ENCODE measurements at places on chromosomes 1 and 21.

- no peak for DNase-seq
These were observed 97.2 kb downstream of the WDR64 start for GRCh38 chr1:241749041-241749944.

DNA sequence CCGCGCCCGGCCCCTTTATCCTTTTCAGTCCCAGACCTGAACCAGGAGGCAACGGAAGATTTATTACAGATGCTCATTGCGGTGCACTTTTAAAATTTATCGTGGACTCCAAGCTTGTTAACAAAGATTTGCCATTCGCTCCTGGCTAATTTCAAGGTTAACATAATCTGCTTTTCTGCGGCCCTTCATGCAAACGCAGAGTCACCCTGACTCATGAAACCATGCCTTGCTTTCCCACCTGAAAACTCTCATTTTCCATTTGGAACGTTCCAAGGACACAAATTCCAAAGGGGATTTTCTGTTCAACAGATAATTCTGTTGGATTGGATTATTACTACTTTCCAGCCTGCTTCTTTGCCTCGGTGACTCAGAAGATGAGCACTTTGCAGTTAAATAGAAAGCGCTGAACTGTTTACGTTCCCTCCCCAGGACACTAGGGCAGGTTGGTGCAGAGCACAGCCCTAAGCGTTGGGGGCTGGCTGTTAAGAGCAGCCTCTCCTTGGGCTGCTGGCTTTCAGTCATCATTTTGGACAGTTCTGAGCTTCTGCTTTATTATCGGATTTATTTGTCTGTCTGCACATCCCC, 51.1 kb downstream of the CD247 start:
- no peak for DNase-seq

- no peak for DNase-seq
These were observed 105.0 kb downstream of the KIAA0319L start for GRCh38 chr1:35452106-35452774.

DNA sequence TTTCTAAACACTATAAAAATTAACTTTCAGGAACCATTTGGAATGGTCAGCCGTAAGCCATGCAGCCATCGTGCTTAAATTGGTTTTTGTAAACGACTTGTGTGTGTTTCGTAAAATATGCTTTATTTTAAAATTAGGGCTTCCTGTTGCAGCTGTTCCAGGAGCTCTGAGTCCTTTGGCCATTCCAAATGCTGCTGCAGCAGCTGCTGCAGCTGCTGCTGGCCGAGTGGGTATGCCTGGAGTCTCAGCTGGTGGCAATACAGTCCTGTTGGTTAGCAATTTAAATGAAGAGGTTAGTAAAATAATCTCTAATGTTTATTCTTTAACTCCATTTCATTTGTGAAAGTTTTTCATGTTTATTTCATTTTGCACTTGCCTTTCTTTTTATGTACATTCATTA, 83.1 kb downstream of the PTBP2 start:
- DNase-seq: no peak

- DNase-seq: no peak
These were observed 16.0 kb downstream of the YARS1 start for GRCh38 chr1:32801096-32801715.

DNA sequence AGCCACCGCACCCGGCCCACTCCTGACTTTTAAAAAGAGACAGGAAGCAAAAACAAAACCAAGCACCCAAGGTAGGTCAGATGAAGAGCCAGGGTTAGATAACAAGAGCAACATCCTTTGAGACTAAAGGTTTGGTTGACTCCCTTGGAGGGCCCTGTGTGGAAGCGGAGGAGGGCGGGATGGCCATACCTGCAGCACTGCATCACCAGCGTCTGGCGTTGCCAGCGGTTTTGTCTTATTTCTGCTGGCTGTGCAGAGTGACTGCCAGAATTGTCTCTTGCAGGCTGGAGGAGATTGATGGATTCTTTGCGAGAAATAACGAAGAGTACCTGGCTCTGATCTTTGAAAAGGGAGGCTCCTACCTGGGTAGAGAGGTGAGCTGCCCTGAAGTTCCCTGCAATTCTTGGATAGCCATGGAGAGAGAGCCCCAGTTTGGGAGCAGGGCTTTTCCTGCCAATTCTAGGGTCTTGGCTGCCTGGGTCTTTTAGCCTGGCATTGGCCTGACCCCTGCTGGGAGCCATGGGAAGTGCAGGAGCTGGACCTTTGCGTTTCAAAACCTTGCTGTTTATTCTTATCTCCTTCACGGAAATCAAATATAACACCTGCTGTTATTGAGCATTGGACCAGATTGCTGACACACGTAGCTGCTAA, 24.0 kb downstream of the QSOX1 start:
- peak; percentile 37 for DNase-seq

DNA sequence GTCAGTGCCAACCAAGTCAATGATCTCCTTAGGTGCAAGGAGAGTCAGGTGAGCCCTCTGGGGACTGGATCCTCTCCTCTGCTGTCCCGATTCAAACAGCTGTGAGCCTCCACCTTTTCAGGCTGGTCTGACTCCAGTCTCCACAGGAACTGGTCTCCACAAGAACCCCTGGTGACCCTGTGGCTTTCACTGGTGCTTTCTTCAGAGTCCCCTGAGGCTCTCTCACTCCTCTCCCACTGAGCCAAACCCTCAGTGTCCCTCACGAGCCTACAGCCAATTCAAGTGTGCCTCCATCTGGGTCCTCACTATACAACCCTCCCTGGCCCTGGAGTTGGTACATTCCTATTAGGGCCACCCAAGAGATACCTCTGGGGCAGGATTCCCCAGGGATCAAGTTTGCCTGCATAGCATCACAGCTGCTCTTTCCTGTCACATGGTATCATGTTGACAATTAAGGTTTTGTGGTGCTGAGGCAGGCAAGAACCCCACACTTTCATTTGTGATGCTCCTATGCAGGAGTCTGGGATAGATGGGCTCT, 5.2 kb upstream of the NGF start:
- no peak for DNase-seq

DNA sequence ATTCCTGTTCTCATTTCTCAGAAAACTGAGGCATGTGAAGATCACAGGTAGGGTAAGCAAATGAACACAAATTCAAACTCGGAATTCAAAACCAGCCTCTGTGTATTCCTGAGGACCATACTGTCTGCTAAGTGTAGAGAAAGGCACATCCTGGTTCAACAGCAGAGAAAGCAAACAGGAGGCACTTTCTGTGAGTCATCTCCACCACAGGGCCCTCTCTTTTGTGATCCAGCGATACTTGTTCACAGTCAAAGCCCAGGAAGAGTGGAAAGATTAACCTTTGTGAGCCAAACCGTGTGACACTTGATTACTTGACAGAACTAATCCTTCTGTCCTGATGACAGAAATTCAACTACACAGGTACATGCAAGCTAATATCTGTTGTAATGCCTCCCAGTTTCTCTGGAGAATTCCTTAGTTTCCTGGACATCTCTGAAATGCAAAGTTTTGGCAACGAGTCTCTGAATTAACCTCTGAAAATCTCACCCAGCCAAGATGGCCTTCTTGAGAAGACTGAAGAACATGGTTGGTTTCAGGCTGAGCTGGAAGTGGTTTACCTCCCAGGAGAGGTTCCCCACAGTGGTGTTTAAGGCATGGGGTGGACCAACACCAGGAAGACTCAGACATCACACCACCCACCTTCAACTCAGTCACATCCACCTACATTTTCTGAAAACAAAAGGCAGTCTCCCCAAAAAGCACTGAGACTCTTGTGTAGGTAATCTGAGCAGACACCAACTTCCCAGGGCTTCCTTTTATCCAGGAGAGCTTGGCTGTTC, 98.2 kb upstream of the ERG start:
- no peak for DNase-seq

DNA sequence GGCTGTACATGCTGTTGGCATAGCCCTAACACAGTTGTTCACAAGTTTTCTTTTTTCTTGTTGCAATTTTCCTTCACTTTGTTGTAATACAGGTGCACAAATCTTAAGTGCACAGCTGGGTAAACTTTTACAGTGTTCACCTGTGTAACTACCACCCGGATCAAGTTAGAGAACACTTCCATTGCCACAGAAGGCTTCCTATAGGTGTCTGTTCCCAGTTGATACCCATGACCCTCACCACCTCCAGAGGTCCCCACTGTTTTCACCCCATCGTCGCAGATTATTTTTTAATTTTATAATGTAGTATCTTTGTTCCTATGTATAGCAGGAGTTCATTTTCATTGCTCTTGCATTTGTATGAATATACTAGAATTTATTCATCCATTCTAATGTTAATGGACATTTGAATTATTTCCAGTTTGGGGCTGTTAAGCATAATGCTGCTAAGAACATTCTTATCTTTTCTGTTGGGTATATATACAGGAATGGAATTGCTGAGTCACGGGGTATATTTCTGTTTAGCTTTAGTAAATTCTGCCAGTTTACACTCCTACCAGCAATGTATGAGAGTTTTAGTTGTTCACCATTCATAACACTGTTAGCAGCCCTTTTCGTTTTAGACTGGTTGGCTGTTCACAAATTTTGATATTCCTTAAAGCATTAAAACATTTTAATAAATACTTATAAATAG, 16.4 kb downstream of the SPRTN start:
- no peak for DNase-seq

DNA sequence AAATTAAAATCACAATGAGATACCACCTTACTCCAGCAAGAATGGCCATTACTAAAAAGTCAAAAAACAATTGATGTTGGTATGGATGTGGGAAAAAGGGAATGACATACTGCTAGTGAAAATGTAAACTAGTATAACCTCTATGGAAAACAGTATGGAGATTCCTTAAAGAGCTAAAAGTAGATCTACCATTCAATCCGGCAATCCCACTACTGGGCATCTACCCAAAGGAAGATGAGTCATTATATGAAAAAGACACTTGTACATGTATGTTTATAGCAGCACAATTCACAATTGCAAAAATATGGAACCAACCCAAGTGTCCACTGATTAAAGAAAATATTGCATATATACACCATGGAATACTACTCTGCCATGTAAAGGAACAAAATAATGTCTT, 37.2 kb downstream of the SUSD4 start:
- no peak for DNase-seq

DNA sequence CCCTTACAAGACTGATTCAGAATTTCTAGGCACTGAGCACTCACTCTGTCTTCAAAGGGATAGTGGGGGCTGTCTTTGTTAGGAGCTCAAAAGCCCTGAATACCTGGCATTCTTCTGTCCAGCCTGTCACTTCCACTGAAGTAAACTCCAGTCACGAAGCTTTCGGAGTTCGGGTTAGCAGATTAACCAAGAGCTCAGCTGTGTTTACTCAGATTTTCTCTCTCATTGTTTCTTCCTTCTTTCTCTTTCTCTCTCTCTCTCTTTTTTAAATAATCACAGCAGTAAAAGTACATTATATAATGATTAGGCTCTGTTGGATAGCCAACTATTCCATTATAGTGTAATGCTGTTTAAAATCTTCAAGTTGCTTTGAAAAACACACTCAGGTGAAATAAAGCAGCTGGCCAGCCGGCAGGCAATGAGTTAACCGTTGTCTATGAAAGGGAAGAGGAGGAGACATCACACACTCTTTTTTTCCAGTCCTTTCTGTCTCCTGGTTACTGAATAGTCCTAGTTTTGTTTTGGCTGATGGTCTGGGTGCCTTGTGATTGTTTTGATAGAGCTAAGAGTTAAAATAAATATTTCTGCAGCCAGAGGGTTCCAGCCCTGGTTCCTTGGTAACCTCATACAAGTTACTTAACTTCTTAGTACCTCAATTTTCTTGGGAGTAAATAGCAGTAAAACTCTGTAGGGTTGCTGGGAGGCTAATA, 89.8 kb downstream of the ADSS2 start:
- DNase-seq: no peak

GRCh38 chr1:114435088-114435715, 75.8 kb downstream of the TRIM33 start:
- no peak for DNase-seq

DNA sequence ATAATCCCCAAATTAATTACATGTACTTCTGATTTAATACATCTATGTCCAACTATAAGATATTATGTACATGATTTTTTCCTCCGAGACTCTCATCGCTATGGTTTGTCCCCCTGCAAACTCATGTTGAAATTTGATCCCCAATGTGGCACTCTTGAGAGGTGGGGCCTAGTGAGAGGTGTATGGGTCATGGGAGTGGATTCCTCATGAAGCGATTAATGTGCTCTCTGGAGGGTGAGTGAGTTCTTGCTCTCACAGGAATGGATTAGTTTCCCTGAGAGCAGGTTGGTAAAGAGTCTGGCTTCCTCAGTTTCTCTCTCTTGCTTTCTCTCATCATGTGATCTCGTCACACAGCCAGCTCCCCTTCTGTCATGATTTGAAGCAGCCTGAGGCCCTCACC, 16.1 kb downstream of the HSF2BP start:
- DNase-seq: no peak

- DNase-seq: no peak
These were observed 14.4 kb downstream of the ALDH9A1 start for GRCh38 chr1:165683848-165684485.

DNA sequence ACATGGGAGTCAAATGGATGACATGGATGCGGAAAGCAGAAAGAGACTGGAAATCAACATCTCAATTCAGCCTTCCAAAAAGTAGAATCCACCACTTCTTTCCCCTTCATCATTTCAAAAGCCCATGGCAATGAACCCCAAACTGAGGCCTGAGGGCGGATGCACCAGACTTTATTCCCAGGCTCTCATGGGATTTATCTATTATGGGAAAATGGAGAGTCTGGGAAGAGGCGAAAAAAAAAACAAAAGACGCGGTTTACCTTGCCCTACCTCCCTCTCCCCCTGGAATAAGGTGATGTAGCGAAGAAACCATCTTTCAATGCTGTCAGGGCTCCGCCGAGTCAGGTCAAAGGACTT, 624 bp downstream of the KIFAP3 start:
- DNase-seq: no peak

DNA sequence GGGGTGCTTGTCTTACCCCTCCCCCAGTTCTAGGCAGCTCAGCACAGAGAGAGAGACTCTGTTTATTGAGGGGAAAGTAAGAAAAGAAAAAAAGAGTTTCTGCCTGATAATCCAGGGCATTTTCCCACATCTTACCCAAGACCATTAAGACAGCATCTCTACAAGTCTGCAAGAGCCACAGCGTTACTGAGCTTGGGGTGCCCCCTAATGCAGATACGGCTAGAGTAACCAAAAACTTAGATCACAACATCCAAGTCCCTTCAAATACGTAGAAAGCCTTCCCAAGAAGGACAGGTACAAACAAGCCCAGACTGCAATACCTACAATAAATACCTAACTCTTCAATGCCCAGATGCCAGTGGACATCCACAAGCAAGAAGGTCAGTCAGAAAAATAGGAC, 6.2 kb upstream of the TEX50 start:
- no peak for DNase-seq

DNA sequence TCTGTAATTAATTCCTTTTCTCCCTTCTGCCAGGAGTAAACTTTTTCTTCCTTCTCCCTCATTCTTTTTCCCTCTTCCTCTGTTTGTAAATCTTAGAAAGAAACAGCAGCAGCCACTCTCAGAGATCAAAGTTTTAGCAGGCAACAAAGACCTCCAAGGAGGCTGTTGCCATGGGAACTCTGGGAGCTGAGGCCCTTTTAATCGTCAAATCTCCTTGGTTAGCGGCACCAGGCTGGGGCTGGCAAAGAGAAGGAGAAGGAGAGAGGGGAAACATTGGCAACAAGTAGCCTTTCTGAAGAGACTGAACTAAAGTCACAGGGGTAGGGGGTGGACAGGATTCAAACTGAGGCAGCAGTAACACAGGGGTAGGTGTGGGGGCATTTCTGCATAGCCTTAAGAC, 25.2 kb downstream of the ILDR2 start:
- DNase-seq: no peak

Data from naive B cell (primary cell).